ENCODE measurements at places on chromosomes 11 and 22. TPM values are rescaled to one million over a fixed set of nuclear protein-coding genes. Genes with fewer than 3 reads are reported as not detected.

- no peak for DNase-seq
Observed at GRCh38 chr22:25318081-25318823, 98.8 kb downstream of the CRYBB2 start.

- no peak for DNase-seq
Observed at GRCh38 chr11:80441821-80442220, 1001.0 kb upstream of the TENM4 start.

SLC29A2 gene
- 8.8 TPM for total RNA-seq

MUC15 gene
- not detected for total RNA-seq

GRCh38 chr11:77202941-77203900 lies 75.2 kb downstream of the MYO7A start:
- DNase-seq, result peak; percentile 69

GRCh38 chr11:75478783-75479596 lies 46.0 kb upstream of the KLHL35 start:
- no peak for DNase-seq

DNA sequence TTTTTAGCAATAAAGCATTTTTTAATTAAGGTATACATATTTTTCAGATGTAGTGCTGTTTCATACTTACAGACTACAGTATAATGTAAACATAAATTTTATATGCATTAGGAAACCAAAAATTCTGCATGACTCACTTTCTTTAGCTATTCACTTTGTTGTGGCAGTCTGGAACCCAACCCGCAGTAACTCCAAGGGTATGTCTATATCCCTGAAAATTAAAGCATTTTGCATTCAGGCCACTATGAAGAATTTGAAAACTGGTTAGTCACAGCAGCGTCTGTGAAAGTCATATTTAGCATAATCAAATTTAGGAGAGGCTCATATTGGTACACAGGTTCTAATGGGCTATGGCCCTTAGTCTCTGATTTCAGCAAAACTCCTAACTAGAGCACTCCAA lies 46.8 kb downstream of the BBOX1 start:
- DNase-seq, result no peak

- no peak for DNase-seq
Observed at GRCh38 chr11:64826578-64827450, 16.5 kb upstream of the MEN1 start.

GRM5 gene
- total RNA-seq, result 0.13 TPM

DNA sequence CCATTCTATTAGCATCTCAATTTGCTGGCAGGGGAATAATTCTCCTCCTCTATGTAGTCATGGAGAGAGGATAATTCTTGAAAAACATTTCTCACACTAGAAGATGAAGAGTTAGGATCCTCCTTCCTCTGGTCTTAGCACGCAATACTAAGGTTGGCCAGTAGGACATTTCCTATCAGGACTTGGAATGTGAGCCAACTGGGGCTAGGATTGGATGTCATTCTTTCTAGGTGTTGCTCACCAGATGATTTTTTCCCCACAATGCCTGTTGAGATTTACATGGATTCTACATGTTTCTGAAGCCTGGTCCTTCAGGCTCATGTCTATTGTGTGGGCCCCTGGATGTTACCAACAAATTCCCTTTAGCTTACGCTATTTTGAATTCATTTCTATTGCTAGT lies 28.0 kb downstream of the SLN start:
- DNase-seq, result no peak

EFCAB6 gene
- 1.3 TPM for total RNA-seq

- DNase-seq, result no peak
Observed at GRCh38 chr22:27128461-27129085, 471.2 kb downstream of the MIAT start.

- DNase-seq, result no peak
Observed at GRCh38 chr11:96122601-96123074, 198.7 kb upstream of the MTMR2 start.

DNA sequence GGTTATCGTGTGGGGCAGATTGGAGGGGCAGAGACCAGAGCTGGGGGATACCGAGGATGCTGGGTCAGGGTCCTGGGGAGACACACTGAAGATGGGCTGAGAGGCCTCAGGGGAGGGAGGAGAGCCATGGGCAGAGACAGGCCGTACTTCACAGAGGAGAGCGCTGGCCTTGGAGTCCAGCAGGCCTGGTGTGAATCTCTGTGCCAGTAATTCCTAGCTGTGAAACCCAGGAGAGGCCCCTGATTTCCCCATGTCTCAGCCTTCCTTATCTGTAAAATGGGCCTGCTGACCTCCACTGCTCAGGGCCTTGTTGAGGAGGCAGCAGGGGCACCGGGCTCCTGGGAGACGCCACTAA lies 23.4 kb downstream of the CACNA1I start:
- DNase-seq, result no peak

PANX2 gene
- total RNA-seq, result 0.30 TPM

PANX3 gene
- total RNA-seq, result not detected

CEP126 gene
- 1.5 TPM for total RNA-seq

CD151 gene
- total RNA-seq, result 625 TPM

NDUFS8 gene
- 315 TPM for total RNA-seq

- DNase-seq, result no peak
Observed at GRCh38 chr11:10742460-10743208, 8.4 kb upstream of the CTR9 start.

SEPTIN3 gene
- total RNA-seq, result not detected

- no peak for DNase-seq
Observed at GRCh38 chr22:28774378-28774777, 1.9 kb downstream of the CCDC117 start.

KCNK4 gene
- total RNA-seq, result not detected

DNA sequence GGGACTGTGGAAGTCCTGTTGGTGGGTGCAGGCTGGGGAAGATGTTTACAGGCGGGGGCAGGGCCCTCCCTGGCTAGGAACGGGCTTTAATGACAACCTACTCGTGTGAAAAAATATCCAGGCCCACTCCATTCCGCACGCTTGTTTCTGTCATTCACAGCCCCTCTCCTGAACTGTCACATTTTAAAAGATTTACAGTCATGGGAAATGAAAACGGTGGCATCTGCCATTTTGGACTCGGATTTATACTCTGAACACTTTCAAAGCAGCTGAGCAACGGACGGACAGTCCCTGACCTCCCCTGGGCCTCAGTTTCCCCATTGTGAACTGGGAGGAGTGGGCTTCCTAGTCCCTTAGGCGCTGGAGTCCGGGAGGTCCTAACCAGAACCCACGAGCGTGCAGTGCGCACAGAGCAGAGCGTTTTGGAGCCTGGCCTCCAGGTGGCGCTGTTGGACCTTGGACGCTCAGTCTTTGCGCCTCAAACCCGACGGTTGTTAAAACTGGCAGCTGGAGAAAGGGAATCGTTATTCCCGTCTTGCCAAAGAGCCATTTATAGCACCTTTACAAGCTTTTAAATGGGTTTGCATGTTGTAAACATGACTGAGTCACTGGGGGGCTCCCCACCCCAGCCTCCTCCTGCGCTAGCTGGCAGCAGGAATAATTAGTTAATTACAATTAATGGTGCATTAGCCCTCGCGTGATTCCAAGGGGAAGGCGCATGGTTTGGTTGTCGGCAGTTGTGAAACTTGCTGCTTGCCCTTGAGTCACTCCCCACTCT lies 75.3 kb downstream of the FBLN1 start:
- DNase-seq, result peak; percentile 87

C11orf86 gene
- not detected for total RNA-seq

- no peak for DNase-seq
Observed at GRCh38 chr22:43238526-43239006, 51.6 kb upstream of the TTLL12 start.

GRCh38 chr11:65452806-65453490 lies 30.4 kb downstream of the NEAT1 start:
- peak; percentile 43 for DNase-seq

GRCh38 chr11:29243616-29244015 lies 773.2 kb downstream of the KCNA4 start:
- no peak for DNase-seq

DNA sequence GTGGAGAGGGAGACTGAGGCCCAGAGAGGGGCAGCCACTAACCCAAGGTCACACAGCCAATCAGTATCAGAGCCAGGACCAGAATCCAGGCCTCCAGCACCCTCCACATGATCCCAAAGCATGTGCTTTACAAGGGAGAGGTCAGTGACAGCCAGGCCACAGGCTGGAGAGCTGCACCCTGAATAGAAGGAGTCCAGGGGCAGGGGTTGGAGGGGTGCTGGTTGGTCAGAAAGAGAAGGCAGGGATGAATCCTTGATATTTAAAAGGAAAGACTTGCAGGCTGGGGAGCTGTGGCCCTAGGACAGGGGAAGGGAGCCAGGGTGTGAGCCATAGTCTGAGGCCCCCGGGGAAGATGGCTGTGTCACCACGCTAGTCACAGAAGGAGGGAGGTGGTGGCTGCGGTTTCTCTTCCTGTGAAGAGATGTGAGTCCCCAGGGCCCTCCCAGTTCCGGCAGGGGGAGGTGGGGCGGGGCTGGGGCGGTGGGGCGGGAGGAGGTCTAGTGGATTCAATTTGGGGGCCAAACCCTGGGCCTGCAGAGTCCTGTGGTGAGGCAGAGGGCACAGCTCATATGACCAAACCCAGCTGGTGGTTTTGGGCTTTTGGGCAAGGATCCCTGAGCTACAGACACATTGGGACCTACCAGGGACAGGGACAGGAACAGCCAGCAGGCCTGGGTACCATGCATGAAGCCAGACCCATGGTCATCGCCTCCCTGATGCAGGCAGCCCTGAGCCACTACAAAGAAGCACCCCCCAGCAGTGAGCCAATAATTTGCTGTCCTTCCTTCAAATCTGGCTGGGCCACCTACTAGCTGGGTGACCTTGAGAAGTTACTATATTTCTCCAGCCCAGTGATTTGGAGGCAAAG lies 14.0 kb downstream of the RAC2 start:
- DNase-seq, result peak; percentile 90

GRCh38 chr11:101048479-101048878 lies 81.1 kb downstream of the PGR start:
- DNase-seq, result no peak
